ENCODE measurements at places on chromosomes 1 and 21. TPM values are rescaled to one million over a fixed set of nuclear protein-coding genes. Genes with fewer than 3 reads are reported as not detected.

Gene LRRC39
- total RNA-seq, result 0.74 TPM

Gene ATP1A2
- not detected for total RNA-seq

Gene LINGO4
- 0.24 TPM for total RNA-seq

Gene SH2D5
- total RNA-seq, result not detected

Gene NT5C1A
- total RNA-seq, result 0.37 TPM

Gene GADD45A
- 16.7 TPM for total RNA-seq

Gene UMODL1
- total RNA-seq, result 0.34 TPM

Gene CFHR5
- not detected for total RNA-seq
